ENCODE measurements at places on chromosomes 4 and X.
A peak's percentile ranks its signal among the peaks of the same experiment; 100 is the strongest.

DNA sequence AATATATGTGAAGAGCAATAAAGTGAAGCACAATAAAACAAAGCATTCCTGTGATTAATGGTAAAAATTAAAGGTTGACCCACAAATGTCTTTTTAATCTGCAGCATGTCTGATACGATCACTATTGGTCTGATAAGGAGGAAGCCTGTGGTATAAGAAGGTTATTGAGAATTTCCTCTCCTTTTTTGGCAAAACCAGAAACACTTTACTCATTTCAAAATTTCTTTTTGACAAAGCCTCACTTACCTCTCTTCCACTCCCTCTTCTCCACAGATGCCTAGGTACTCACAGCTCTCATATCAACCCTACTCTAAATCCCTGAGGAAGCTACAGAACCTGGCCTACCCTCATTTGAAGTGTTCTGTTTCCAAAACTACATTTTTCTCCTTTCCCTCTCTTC lies 56.1 kb downstream of the TSPAN5 start:
- DNase-seq = no peak

DNA sequence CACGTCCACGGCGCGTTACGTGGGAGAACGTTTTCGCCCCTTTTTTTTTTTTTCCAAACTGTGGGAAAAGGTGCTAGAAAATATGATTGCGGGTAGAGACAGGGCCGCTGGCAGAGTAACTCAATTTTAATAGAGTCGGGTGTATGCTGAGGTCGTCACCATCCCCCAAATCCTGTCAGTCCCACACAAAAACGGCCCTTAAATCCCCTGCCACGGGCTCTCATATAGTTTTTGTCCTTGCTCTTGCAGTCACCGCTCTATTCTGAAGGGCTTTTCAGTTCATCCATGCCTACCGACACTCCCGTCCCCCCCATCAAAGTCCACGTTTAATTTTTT lies 796 bp upstream of the MED14 start:
- DNase-seq = no peak

DNA sequence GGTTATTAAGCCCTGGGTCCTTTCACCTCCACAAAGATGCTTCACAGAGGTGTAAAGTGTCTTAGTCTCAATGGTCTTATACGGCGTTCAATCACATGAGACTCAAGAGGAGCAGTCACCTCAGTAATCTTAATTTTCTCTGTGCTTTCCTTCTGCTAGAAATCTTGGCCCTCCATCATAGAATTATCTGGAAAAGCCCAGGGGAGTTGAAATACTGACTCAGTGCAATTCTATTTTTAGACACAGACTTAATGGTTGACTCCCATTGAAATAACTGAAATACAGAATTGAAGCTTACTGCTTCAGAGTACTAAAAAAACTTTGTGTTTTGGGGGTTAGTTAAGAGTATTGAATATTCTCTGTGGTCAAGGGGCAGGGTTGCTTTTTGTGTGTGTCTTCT lies 94.5 kb upstream of the IL15 start:
- no peak for DNase-seq

DNA sequence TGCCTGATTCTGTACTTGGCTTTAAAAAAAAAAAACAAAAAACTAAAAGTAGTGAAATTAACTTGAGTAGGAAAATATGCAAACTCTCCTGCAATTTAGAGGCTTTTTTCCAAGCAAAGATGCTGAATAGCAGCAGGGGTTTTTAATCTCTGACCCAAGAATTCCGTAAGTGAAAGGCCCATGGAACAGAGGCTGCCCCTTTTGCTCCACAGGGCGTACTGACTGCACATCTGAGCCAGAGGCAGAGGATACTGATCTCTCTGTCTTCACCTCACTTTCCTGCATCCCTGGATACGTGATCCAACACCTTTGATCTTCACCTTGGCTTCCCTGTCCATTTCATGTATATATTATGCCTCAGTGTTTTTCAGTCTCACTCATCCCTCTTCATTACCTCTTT lies 3.9 kb downstream of the FAM149A start:
- no peak for DNase-seq

DNA sequence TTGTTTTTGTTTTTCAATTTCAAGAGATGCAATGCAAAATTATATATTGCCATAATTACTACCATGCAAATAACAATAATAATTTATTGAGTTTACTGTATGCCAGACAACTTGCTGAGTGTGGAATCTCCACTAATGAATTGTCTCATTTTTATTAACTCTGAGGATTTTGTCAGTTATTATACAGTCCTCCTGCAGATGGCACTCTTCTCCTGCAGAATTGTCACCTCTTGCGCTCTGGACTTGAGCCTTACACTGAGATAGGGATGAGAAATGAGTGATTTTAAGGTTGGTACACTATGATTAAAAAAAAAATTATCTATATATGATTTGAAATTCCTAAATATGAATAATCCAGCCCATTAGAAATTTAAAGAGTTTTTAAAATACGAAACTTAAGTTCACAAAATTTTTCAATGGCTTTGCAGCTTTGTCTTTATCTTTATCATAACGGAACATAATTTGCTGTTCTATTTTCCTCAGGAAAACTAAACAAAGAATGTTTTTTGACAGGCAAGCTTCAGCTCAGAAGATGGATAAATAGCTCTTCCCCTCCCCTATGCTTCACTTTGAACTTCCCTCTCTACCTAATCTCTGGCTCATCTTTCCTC lies 12.7 kb upstream of the PAQR3 start:
- peak; percentile 68 for DNase-seq

GRCh38 chrX:6299724-6300123 lies 71.1 kb upstream of the NLGN4X start:
- no peak for DNase-seq

DNA sequence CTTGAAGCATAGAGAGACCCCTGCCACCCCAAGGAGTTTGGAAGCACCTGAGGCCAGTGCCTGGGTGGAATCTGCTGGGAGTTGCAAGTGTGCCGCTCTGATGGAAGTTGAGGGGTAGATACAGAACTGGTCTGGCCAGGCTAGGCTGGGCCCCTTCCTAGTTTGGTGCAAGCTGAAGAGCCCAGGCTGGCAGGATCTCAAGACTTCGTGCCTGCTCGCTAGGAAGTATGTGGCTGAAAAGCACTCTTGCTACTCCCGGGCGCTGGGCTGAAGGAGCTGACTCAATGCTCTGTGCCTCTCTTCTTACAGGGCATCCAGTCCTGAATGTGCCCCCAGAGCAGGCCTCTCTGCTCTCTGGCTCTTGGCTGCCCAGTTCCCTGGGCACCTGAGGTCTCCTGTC lies 51.7 kb upstream of the PJA1 start:
- DNase-seq = no peak

GRCh38 chr4:53128706-53129357 lies 237.0 kb downstream of the SCFD2 start:
- DNase-seq = no peak

DNA sequence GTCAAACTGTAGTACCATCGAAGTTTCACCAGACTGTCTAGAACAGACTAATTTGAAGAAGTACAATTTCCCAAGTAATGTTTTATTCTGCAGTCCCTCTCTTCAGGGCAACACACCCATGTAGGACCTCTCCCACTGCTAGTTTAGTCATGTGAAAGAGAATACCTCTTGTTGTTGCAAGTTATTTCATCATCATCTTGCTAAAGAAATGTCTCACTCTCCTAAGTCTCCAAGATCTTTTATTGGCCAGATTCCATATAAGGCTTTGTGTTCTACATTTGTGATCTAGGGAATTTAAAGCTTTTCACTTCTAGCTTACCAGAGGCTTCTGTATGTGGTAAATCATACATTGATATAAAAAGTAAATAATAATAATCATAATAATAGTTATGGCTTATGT lies 745.3 kb upstream of the MAGEB2 start:
- no peak for DNase-seq

- DNase-seq = no peak
These were observed 90.3 kb downstream of the CRMP1 start for GRCh38 chr4:5802565-5802964.

- no peak for DNase-seq
These were observed 2.6 kb upstream of the TRPC5 start for GRCh38 chrX:112085149-112085548.

DNA sequence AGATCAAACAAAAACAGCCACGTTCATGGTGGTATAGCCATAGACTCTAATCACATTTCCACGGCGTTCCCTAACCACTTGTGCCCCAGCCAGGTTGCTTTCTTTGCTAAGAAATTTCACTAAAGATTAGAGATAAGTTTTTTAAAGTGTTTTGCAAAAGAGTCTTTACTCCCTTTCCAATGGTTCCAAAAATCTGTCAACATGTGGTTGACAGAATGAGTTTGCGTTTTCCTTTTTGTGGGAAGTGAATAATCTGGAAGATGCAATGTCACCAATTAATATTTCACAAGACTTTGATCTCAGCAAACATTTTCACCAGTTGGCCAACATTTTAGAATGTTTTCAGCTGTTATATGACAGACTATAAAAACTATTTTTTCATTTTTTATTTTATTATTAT lies 35.3 kb downstream of the CXCL1 start:
- no peak for DNase-seq

DNA sequence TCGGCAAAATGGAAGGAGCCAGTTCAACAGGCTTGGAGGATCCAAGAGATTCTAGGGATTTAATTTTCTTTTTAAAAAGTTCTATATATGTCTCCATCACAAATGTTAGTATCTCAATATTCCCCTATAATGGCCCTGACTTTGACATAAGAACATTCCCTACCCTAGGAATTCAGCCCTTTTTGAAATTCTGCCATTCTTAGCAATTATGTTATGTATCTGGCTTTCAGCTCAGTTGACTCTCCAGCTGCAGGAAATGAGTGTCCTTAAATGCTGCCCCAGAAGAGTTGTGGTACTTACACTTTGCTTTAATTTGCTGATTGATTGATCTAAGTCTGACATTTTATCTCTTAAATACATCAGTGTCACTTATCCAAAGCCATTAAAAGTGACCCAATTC lies 1454.3 kb downstream of the FSTL5 start:
- DNase-seq = no peak

DNA sequence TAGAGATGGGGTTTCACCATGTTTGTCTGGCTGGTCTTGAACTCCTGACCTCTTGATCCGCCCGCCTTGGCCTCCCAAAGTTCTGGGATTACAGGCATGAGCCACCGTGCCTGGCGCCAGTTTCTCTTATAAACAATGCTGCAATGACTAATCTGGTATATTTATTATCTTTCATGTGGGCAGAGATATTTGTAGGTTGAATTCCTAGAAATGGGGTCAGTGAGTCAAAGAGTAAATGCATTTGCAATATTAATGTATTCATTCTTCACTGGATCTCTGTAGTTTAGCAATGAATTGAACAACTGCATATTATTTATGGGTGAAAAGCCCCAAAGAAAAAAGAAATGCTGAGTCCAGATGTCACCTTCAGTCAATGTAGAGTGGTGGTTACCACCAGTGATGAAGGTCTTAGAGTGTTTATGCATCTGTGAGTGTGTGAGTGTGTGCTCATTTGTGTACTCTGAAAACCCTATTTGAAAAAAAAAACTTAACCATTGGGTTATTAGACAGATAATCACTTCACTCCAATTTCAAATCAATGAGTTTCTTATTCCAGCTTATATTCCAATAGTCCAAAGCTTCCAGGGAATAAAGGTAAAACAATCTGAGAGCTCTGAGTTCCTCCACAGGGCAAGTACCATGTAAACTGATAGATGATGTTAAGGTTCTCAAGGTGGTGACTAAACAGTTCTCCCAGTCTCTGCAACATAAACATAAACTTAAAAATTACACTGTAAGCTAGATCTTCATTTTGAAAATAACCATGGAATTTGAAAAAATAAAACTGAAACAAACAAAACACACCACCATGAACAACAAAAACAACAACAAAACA lies 22.6 kb upstream of the CD38 start:
- no peak for DNase-seq

DNA sequence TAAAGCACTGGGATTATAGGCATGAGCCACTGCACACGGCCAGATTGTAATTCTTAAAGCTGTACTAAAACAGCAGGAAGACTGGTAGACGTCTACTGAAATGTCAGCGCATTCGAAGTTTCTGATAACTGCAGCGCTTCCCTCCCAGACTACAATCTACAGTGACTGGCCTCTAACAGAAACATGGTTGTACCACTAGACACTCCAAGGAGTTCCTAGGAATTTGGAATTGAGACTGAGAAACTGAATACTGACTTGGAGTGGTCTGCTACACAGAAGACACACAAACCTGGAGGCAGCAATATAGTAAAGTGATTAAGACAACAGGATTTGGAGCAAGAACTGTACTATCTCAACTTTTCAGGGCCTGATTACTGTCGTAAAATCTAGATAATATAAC lies 937 bp downstream of the HELQ start:
- DNase-seq = peak; percentile 14

DNA sequence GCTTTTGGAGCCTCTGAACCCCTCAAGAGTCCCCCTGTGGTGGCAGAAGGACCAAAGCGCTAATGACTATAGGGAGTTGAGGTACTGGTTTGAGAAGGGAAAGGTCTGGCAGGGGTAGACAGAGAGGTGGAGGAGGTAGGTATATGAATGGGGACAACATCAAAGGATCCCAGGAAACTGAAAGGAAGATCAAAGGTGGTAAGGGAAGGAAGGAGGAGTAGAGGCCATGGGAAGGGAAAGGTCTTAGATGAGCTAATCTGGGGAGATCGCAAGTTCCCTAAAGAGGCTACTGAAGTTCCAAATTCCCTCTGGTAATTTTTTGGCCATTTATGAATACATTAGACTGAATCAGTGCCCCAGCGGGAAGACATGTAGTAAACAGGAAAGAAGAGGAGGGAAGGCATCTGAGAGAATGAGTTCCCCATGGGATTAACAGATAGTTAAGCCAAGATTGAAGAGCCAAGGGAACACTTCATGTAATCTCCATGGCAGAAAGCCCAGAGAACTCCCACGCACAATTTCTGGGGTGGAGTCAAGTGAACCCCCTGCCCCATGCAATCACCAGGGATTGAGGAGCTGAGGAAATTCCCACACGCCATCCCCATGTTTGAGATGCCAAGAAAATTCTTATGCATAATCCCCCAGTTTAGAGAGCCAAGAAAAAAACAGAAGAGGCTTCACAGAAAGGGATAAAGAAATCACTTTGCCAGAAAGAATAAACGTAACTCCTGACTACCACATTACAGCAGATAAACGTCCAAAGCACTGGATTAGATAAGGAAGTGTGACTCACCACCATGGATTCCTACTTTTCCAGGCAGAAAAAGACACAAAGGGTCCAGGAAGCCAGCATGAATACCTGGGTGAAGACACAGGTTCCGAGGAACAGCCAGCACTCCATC lies 25.8 kb downstream of the ZNF630 start:
- no peak for DNase-seq

- DNase-seq = no peak
These were observed 127.4 kb upstream of the UNC5C start for GRCh38 chr4:95676190-95676589.

- peak; percentile 70 for DNase-seq
These were observed 492.9 kb downstream of the INPP4B start for GRCh38 chr4:142353149-142353738.

DNA sequence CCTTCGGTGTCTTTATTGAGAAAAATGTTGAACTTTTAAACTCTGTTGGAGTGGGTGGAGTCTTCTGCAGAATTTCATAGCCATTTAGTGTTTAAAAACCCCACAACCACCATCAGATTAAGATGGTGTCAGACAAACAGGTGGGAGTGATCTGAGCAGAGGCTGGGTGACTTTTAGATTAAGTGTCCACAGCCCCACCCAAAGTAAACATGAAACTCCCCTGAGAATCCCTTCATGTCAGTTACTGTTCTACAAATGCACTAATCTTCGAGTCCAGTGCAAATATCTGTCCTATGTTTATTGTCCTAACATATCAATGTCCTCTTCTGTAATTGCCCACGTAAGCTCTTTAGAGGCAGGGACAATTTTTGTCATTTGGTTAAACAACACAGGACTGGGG lies 175.6 kb upstream of the RBPJ start:
- DNase-seq = no peak

- no peak for DNase-seq
These were observed 119.6 kb downstream of the KLHL13 start for GRCh38 chrX:117996918-117997480.

GRCh38 chr4:185357211-185357610 lies 38.5 kb downstream of the LRP2BP start:
- no peak for DNase-seq

All from suppressor macrophage (primary cell).